ENCODE measurements at places on chromosomes 4 and X. TPM values are rescaled to one million over a fixed set of nuclear protein-coding genes. Genes with fewer than 3 reads are reported as not detected.

GRCh38 chr4:54155936-54156335, 56.0 kb downstream of the GSX2 start:
- DNase-seq: no peak

DNA sequence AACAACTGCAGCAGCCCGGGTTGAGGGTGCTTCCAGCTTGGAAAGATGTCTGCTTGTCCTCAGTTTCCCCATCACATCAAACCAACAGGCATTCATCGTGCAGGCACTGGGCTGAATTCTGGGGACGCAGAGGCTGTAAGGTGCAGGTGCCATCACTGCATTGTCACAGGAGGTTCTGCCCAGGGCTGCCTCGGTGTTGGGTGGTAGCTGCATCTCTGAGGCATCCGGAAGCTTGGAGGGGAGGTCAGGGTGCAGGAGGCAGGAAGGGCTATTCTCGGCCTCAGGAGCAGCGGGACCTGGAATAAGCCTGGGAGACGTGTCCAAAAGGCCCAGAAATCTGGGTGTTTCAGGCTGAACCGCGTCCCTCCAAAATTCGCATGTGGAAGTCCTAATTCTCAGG, 134.6 kb downstream of the HMX1 start:
- DNase-seq: no peak

GRCh38 chr4:73103799-73104503, 34.4 kb upstream of the COX18 start:
- no peak for DNase-seq

TMEM150C gene
- 5.3 TPM for total RNA-seq

DNA sequence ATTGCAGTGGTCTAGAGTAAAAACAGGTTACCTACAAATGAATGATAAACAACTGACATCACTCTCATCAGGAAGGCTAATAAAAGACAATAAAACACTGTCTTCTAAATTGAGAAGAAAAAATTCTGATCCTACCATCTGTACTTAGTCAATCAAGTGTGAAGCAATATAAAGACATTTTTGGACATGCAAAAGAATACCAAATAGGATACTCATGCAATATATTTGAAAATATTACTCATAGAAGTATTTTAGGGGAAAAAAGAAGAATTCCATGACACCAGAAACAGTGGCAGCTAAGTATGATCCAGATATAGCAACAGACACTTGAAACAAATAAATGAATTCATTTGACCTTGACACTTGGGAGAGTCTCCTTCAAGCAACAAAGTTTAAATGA, 63.8 kb upstream of the FAM120C start:
- no peak for DNase-seq

- DNase-seq: no peak
These were observed 21.9 kb upstream of the EMCN start for GRCh38 chr4:100539706-100540105.

DNA sequence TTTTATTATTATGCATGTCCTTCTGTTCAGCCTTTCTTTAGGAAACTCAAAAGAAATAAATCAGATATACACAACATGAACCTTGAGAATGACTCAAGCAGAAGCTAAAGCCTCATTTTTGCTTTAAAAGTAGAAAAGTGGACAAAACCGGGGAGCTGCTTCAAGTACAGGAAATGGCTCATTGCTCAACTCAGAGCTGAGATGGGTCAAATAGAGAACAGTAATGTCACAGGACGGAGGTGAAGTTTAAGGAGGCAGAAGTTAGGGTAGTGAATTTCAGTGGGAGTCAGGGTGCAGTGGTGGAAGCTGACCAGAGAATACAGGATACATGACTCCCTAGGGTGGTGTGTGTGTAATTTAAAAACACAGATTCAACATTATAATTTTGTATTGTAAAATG, 22.2 kb downstream of the PHKA2 start:
- DNase-seq: no peak

GLRB gene
- total RNA-seq: 11.6 TPM

GRCh38 chr4:137892134-137892533, 350.0 kb downstream of the SLC7A11 start:
- DNase-seq: no peak

DNA sequence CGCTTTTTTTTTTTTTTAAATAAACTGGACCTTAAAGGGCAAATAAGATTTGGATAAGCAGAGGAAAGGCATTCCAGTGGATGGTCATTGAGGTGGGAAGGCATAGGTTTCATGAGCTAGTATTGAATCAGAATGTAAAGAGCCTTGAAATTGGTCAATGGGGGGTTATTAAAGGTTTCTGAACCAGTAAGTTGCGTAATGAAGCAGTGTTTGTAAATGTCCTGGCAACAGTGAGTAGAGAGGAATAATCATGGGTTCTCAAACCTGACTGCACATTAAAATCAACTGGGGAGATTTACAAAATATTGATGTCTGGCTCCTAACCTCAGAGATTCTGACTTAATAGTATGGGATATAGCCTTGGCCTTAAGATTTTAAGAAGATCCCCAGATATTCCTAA, 23.2 kb upstream of the AMOT start:
- no peak for DNase-seq

DNA sequence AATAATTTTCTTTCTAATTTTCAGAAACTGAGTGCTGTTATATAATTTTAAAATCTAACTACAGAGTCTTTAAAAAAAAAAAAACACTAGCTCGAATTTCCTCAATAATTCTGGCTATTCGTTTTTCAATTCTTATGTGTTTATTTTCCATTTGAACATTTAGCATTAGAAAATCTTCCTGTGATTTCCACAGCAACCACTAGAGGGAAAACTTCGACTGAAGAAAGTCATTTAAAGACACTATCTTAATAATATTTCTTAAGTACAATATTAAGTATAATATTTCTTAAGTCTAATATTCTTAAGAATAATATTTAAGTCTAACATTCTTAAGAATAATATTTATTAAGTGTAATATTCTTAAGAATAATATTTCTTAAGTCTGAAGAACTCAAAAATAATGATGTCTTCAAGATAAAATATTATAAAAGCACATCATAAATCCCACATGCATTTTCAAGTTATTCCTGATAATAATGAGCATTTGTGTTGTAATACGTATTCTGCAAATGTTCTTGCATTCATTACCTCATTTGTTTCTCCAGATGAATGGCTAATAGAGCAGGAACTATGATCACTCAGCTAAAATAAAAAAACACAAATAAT, 118.4 kb upstream of the WDR17 start:
- no peak for DNase-seq

PNMA5 gene
- total RNA-seq: not detected

DNA sequence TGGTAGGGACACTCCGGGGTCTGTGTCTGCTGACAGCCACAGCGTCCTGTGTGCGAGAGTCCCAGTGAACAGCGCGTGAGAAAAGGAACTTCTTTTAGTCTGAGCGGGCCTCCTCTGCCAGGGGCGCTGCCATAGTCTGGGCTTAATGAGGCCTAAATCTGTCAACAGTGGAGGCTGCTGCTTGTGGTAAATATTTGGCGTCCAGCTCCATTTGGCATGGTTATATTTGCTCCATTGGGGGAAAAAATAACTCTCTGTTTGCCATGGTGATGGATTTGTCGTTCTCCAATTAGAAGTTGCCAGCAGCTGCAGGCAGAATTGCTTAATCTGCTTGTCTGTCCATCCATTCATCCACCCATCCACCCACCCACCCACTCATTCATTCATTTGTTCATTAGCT, 71.4 kb upstream of the PSAPL1 start:
- DNase-seq: no peak

DNA sequence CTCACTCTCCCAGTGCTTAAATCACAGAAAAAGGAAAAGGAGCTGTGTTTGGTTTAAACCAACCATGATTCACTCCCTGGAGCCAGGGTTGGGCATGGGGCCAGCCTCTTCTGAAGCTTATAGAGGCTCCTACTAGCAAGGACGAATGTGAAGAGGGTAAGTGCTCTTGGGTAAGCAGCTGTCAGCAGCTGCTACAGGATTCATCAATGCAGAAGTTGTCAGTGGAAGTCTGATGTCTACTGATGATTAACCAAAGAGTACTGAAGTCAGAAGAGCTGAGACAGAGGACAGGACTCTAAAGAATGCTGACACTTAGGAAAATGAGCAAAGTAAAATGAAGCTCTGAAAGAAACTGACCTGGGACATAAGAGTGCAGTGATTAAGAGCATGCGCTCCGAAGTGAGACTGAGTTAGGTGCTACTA, 32.7 kb upstream of the JADE1 start:
- DNase-seq: peak; percentile 98

DNA sequence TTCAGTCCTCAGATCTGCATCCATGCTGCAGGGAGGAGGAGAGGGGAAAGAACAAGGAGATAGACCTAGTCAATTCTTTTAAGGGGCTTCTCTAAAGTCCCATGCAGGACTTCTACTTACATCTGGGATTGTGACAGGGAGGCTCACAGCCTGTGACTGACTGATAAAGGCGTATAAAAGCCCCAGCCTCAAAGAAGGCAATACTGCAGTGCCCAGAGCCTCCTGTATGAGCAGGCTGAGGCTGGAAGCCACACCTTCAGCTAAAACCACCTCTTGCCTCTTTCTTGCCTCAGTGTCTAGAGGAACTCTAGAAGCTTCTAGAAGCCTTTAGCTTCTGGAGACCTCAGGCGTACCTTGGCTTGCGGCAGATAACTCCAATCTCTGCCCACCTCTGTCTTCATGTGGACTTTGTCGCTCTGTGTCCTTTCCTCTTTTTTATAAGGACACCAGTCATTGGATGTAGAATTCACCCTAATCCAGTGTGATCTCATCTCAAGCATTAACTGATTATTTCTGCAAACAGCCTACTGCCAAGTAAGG, 6.0 kb upstream of the ZCCHC4 start:
- no peak for DNase-seq

ZBED1 gene
- 48.3 TPM for total RNA-seq

- DNase-seq: no peak
These were observed 32.0 kb upstream of the DKK2 start for GRCh38 chr4:107068116-107068515.

ARHGAP6 gene
- 1.4 TPM for total RNA-seq

TNIP3 gene
- total RNA-seq: 1.1 TPM

DNA sequence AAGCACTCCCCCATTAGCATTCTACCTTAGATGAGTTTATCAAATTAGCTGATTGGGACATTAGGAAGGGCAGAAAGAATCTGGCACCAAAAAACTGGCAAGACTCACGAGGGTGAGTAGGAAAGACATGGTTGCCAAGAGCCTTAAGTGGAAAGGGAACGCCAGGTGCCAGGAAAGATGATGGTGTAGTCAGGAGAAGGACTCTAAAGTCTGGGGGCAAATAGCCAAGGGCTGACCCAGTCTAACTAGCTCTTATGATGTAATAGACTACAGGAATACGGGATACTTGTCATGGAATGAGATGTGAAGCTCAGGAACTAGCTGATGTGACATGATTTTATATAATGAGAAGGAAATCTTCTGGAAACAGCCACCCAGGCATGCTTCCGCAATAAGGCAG, 94.8 kb downstream of the MBNL3 start:
- DNase-seq: no peak

GRCh38 chrX:14590216-14590615, 60.9 kb downstream of the GLRA2 start:
- no peak for DNase-seq

FAAH2 gene
- 5.3 TPM for total RNA-seq

DNA sequence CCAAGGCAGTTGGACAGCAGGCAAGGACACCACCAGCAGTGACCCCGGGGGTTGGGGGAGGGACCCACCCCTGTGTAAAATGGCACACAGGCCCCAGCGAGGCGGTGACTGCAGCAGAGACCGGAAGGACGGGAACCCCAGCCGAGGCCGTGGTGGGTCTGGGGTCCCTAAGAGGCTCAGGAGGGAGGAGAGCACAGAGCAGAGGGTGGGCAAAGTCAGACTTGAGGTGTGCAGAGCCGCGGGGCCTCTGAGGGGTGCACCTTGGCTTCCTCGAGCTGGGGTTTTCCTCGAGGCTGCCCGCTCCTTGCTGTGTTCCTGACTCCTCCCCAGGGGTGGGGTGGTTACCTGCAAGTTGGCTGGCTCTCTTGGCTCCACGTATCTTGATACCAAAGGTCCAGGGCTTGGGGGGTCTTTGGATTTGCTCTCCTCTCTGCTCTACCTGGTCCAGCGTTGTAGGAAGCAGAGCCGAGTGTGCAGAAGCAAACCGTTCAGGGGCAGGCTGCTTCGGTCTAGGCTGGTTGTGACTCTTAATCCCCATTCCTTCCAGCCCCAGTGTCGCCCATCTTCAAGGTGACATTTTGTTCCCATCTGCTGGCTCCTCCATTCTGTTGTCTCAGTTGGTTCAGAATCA, 37.9 kb upstream of the SORCS2 start:
- no peak for DNase-seq

DAPP1 gene
- 29.0 TPM for total RNA-seq

Data from kidney epithelial cell (primary cell).